Fibroblast of the aortic adventitia (primary cell): ENCODE measurements at places on chromosomes 11 and 22.

- peak; percentile 55 for DNase-seq
Measured at GRCh38 chr11:123507043-123507442, 77.0 kb downstream of the GRAMD1B start.

GRCh38 chr11:111733016-111733415, 33.2 kb downstream of the PPP2R1B start:
- DNase-seq: peak; percentile 92

- no peak for DNase-seq
Measured at GRCh38 chr22:17268501-17269223, 49.4 kb upstream of the ADA2 start.

DNA sequence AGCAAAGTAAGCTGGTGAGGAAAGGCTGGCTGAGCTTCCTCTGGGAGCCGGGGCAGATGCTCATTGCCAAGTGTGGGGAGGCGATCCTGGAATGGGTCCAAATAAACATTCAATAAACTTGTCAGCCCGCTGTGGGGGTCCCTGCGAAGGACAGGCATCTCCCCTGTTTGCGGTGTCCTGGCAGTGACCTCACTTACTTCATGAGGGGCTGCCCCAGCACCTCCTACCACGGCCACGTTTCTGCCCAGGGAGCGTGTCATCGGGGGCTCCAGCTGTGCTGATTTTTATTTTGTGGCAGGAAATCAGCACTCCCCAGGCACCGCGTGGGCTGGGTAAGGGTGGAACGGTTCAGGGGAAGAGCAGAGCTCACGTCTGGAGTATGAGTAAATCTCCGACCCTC, 493.9 kb upstream of the B3GAT1 start:
- DNase-seq: no peak

GRCh38 chr22:21736084-21736642, 569 bp upstream of the YPEL1 start:
- DNase-seq: no peak

DNA sequence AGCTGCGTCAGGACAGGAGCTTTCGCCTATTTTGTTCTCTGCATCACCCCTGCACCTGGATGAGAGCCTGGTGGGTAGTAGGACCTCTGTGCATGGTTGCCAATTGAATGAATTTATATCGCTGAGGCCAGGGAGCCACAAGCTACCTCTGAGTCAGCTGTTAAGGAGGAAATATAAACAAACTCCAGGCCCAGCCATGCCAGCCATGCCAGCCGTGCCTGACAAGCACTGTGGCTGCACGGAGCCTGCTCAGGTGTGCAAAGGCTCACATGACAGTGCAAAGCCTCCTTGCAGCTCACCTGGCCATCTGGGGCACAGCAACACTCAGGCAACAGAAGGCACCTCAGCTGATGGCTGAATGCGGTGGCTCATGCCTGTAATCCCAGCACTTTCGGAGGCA, 33.7 kb upstream of the LINC01488 start:
- DNase-seq: no peak

GRCh38 chr11:12298610-12299009, 78.8 kb upstream of the PARVA start:
- DNase-seq: no peak

GRCh38 chr11:126707498-126707897, 293.1 kb downstream of the KIRREL3 start:
- DNase-seq: no peak

- no peak for DNase-seq
Measured at GRCh38 chr11:27673979-27674663, 26.1 kb downstream of the BDNF start.
